HT-29 (cell line): ENCODE measurements at places on chromosomes 2 and 18.

- no peak for DNase-seq
Observed at GRCh38 chr18:35442701-35443100, 55.1 kb downstream of the INO80C start.

DNA sequence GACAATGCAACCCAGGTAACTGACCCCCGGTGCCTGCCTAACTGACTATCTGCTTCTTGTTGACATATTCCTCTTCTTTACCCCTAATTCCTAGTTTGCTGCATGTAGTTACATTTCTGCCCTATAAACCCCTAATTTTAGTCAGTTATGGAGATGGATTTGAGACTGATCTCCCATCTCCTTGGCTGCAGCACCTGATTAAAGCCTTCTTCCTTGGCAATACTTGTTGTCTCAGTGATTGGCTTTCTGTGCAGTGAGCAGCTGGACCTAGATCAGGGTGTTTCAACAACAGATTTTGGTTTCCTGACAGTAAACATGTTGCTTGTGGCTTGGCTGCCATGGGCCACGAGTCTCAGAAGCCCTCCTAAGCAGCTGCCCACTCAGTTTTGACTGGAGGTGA, 105.4 kb downstream of the SP100 start:
- no peak for DNase-seq

DNA sequence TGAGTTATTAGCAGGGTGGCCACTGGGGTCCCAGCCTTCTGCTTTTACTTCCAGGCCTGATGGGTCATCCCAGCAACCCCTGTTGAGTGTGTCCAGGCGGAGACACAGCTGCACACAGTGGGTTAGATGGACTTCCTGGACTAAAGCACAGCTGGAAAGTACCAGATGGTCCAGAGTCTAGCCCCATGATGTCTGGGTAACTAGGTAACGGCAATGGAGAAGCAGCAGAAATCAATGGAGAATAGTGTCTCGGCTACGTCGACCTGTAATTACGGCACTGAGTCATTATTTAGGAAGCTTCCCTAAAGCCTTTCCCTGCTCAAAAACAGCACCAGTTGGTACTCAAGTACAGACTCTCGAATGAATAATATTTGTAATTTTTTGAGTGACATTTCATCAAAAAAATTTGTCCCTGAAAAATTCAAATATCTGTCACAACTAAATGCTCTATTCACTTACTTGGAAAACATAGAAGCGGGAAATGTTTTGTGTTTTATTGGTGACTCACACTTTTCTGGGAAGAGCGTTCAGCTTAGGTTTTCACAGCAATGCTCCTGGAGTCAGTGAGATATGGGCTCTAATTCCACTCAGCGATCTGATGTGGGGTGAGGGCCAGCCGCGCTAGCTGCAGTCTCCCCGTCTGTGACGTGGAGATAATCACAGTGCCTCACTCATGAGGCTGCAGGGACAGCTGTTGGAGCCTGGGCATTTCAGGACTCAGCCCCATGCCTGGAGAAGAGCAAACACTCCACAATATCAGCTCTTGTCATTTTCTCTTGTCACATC, 16.2 kb upstream of the ARL4C start:
- no peak for DNase-seq

- no peak for DNase-seq
Observed at GRCh38 chr2:177636672-177637071, 244.1 kb downstream of the AGPS start.

GRCh38 chr2:164458792-164459191, 162.5 kb downstream of the GRB14 start:
- DNase-seq, result no peak
